ENCODE measurements at places on chromosomes 3 and 15.

DNA sequence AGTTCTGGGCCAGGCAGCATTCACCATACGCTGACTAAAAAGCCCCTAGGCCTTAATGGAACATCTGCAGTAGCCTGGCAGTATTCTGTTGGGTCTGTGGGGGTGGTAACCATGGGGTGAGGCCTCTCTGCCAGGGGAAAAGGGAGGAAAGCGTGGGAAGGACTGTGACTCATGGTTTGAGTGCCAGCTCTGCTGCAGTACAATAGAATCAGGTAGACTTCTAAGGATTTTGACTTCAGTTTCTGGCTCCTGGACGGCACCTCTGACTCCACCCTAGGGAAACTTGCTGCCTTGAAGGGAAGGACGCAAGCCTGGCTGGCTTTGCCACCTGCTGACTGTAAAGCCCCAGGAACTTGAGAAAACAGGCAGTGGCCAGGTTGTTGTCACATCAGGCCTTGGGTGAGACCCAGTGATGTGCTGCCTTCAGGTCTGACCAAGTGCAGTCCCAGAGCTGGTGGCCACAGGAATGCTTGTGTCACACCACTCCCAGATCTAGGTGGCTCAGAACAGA lies 148.6 kb downstream of the SUCNR1 start:
- DNase-seq, result peak; percentile 43

- no peak for DNase-seq
These were observed 460.5 kb downstream of the ZNF385D start for GRCh38 chr3:21290557-21290956.

DNA sequence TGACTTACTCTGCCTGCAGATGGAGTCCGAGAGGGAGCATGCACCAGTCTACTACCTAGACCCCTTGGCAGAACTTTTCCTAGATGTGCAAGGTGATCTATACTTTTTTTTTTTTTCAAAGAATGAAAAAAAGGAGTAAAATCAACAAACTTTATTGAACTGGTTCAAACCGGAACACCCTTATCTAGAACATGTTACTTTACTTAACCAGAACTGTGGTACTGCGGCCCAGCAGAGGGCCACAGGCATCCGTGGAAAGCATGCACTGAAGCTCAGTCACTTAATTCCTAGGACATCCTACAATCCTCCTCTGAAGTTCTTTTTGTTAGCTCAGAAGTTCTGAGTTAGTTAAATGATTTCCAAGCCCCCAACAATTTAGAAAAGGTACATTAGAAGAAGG lies 21.6 kb downstream of the CHAC1 start:
- no peak for DNase-seq

GRCh38 chr15:98800437-98801233 lies 152.3 kb downstream of the IGF1R start:
- DNase-seq, result peak; percentile 85

- DNase-seq, result no peak
These were observed 369.7 kb upstream of the PROK2 start for GRCh38 chr3:72154391-72155335.

DNA sequence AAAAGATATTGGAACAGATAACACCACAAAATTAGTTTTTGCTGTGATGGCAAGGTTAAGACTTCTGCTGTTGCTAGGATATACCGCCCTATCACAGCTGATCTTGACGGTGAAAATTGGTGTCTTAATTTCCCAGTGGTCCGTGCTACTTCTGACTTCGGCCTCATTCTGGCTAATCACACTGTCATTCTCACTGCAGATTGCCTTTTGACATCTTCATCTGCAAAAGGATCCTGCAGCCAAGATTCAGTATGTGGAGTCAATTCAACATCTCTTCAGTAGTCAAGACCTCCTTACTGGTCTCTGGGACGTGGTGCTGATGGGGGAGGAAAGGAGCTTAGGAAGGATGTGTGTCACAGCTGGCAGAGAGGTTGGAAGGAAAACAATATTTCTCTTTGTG lies 438.6 kb downstream of the WDR72 start:
- DNase-seq, result no peak

DNA sequence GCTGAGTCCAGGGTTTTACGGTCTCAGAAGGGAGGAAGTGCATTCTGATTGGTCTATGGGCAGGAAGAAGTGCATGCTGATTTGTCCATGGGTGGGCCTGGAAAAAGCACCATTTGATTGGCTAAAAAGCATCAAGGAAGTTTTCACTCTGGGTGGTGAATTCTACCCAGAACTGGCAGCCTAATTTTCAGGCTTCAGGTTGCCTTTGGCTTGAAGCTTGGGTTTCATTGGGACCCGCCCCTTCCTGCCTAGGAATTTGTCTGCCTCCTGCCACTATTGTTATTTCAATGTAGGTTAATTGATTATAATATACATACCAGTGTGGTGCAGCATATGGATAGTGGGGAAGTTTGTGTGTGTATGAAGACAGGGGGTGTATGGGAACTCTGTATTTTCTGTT lies 1355.9 kb downstream of the SI start:
- no peak for DNase-seq

- peak; percentile 47 for DNase-seq
These were observed 31.7 kb downstream of the CHAC1 start for GRCh38 chr15:40984964-40985363.

GRCh38 chr3:30639937-30640336 lies 33.5 kb downstream of the TGFBR2 start:
- DNase-seq, result no peak

- DNase-seq, result no peak
These were observed 241.3 kb downstream of the UBE2E2 start for GRCh38 chr3:23444386-23444785.

GRCh38 chr3:100089812-100090668 lies 24.3 kb downstream of the FILIP1L start:
- DNase-seq, result no peak

DNA sequence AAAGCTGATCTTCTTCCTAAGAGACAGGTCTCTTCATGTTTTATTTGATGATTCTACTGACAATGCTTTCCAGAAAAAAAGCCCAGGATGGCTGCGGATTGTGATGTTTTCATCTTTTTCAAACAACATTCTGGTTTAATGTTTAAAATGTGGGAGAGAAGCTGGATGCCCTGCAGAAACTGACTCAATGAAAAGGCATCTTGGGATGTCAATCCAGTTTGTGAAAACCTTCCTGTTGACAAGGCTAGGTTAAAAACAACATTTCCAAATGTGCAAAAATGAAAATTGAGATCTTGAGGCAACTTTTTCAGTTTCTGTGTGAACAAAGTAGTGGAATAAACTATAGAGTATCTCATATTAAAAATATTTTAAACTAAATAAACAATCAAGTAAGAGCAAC lies 156.0 kb upstream of the MRPL3 start:
- no peak for DNase-seq

DNA sequence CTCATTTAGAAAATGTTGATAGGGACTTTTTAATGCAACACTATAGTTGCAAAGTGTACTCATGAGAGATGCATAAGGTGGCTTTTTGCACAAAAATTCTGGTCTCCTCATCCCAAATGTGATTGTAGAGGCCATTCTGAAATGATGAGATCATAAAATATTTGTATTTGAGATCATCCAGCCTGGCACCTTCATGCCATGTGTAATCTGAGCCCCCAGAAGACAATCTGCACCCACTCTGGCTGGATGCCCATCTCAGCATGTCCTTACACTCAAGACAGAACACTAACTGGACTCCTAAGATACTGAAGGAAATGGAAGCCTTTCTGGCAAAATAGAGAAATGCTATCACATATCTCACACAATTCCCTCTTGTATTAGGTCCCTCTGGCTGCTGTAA lies 49.2 kb downstream of the SLC7A14 start:
- DNase-seq, result peak; percentile 45

GRCh38 chr3:62454916-62455315 lies 81.6 kb upstream of the FEZF2 start:
- no peak for DNase-seq

GRCh38 chr15:68175526-68175925 lies 29.6 kb downstream of the CALML4 start:
- no peak for DNase-seq

GRCh38 chr3:71307991-71308697 lies 275.4 kb downstream of the FOXP1 start:
- no peak for DNase-seq

GRCh38 chr3:57637391-57637790 lies 40.2 kb upstream of the ARF4 start:
- no peak for DNase-seq

GRCh38 chr3:106343811-106344210 lies 475.0 kb upstream of the CBLB start:
- DNase-seq, result no peak

DNA sequence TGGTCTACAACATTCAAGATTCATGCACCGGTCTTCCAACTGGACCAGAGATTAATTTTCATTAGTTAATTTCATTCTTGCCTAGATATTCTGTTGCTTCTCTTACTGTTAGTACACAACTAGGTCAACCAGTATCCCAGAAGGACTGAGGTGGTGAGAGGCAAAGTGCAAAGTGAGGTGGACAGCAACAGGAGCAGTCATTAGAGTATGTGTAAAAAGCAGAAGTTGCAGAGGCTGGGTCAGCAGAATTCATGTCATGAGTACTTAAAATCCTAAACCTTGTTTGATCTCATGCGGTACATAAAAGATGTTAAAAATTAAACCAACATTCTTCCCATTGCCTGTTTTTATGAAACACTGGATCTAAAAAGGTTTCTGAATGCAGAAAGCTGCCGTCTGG lies 46.7 kb downstream of the PARP14 start:
- DNase-seq, result no peak

GRCh38 chr3:89690646-89691045 lies 583.2 kb downstream of the EPHA3 start:
- DNase-seq, result no peak

DNA sequence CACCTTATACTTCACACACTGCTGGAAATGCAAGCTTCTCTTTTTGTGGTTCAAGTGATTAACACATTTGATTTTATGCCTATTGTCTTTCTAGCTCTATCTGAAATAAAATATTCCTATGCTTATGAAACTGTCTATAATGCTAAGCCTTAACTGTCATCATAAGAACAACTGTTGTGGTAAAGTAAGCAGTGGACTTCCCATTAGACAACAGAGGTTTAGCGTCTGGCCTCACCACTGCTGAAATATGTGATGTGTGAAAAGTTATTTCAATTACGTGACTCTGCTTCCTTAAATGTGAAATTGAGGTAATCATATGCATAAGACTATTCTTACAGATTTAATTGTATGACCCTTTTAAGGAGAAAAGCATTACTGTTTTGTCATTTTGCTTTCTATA lies 140.2 kb upstream of the LYSMD4 start:
- DNase-seq, result no peak

DNA sequence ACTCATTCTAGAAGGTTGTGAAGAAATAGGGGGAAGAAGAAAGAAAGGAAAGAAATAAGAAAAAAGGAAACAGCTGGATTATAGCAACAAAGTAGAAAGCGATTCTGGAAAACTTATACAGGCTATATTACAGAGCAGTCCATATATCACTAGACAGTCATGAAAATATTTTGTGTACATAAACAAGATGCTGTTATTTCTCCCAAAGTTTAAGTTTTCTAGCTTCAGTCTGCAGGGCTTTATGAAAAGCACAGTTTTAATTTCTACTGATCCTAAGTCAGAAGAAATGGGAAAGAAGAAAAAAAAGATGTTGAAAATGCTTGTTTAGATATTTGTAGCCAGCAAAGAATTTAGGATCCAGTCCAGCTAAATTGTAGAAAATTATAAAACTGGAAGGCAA lies 321.4 kb upstream of the NDN start:
- DNase-seq, result no peak

- DNase-seq, result no peak
These were observed 212.9 kb upstream of the ARPP21 start for GRCh38 chr3:35426366-35426958.

DNA sequence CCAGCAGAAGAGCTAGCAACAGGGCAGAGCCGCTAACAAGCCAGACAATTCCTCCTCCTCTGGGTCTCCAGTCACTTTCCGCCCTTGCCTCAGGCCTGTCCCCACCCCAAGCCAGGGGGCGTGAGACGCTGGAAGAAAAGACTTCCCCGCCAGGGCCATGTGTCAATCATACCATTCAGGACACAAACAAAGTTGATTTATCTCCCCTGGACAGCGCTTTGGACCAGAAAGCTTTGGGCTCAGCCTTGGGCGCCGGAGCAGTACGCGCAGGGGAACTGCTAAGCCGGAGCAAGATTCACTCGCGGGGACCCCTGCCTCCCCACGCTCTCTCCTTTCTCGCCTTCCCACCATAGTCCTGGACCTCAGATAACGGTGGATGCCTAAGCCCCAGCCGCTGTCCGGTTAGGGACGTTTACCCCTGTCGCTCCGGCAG lies 479 bp downstream of the LRRC2 start:
- no peak for DNase-seq

GRCh38 chr3:128787256-128788253 lies 61.6 kb downstream of the RAB7A start:
- DNase-seq, result peak; percentile 17

DNA sequence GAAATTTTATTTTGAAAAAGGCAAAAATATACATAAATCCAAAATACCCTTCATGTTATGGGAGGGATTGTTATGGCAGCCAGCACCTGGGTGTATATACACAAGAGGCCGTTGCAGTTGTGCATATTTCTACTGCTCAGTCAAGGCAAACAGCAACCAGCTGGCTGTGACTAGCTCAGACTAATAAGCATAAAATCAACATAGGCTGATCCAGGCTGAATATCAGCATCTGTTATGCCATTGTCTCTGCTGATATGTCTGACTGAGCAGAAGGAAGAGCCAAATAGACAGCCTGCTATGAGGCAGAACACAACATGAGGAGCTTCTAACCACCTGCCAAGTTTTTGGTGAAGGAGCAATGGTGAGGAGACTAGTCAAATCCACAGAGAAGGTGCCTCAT lies 457.5 kb upstream of the ALCAM start:
- peak; percentile 43 for DNase-seq

GRCh38 chr3:40120806-40121205 lies 188.7 kb upstream of the EIF1B start:
- no peak for DNase-seq

- no peak for DNase-seq
These were observed 13.3 kb upstream of the TMEM87A start for GRCh38 chr15:42286445-42287029.

Data from HS-27A (cell line).